ENCODE measurements at places on chromosomes 2 and 18. TPM values are rescaled to one million over a fixed set of nuclear protein-coding genes. Genes with fewer than 3 reads are reported as not detected.

DNA sequence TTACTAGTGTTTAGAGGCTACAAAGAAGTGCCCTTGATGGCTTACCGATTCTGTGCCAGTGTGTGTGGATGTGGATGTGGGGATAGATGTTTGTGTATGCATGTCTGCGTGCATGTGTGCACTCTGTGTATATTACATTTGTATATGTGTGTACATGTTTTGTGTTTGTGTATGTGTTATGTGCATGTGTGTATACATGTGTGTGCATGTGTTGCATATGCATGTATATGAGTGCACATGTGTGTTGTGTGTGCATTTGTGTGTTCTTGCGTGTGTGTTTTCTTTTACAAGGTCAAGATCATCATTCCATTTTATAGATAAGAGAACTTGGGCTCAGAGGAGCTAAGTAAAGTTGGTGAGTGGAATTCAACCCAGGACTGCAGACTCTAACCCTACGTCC, 217.1 kb upstream of the PID1 start:
- peak; percentile 46 for DNase-seq

DNA sequence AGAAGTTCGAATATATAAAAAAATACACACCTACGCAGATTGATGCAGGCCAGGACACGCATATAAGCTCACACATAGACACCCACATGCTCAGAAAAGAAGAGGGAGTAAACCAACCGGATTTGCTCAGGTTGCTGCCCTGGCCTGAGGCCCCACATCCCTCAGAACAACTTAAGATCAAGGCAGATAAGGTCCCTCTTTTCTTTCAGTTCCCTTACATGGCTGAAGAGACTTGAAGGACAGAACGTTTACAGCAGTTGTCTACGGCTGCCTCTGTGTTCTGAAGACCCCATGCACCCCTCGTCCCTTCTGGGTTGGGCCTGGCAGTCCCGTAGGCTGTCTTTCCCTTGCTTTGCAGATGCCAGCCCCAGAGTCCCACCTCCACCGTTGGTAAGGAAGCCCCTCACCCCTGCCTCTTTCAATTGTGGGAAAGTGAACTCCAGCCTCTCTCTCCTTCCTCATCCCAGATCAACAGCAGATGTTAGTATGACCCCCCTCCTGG, 4.3 kb upstream of the NAGK start:
- no peak for DNase-seq

- DNase-seq: no peak
Measured at GRCh38 chr2:140454717-140455116, 1674.5 kb upstream of the NXPH2 start.

MAP4K4 gene
- total RNA-seq: 123 TPM

GRCh38 chr2:22981785-22982184, 403.2 kb upstream of the KLHL29 start:
- no peak for DNase-seq

GRCh38 chr2:121579309-121579708, 48.6 kb downstream of the RNU4ATAC start:
- no peak for DNase-seq

EFEMP1 gene
- total RNA-seq: 7.4 TPM

DNA sequence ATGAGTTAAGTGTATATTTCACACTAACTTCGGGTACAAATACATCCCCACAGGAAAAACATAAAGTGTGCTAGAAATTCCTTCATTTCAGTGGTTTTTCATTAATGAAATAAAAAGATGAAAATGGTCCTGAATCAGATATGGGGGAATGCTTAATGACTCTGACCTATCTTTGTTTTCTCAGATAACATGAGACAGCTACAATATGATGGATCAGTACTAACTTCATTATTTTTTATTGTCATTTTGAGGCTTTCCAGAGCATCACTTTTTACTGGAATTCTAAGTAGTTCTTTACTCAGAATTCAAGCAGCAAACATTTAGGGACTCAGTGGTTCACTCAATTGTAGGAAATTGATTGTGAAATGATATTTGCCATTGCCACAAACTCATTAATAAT, 2.8 kb downstream of the SYT4 start:
- no peak for DNase-seq

- no peak for DNase-seq
Measured at GRCh38 chr18:39600894-39601293, 2035.3 kb upstream of the CELF4 start.
